ENCODE measurements at places on chromosomes 16 and 17. TPM values are rescaled to one million over a fixed set of nuclear protein-coding genes. Genes with fewer than 3 reads are reported as not detected.
A peak's percentile ranks its signal among the peaks of the same experiment; 100 is the strongest.

GRCh38 chr17:64063766-64064224, 43.4 kb upstream of the ICAM2 start:
- DNase-seq, result peak; percentile 61

GRCh38 chr16:80652441-80652840, 111.6 kb downstream of the DYNLRB2 start:
- no peak for DNase-seq

DNA sequence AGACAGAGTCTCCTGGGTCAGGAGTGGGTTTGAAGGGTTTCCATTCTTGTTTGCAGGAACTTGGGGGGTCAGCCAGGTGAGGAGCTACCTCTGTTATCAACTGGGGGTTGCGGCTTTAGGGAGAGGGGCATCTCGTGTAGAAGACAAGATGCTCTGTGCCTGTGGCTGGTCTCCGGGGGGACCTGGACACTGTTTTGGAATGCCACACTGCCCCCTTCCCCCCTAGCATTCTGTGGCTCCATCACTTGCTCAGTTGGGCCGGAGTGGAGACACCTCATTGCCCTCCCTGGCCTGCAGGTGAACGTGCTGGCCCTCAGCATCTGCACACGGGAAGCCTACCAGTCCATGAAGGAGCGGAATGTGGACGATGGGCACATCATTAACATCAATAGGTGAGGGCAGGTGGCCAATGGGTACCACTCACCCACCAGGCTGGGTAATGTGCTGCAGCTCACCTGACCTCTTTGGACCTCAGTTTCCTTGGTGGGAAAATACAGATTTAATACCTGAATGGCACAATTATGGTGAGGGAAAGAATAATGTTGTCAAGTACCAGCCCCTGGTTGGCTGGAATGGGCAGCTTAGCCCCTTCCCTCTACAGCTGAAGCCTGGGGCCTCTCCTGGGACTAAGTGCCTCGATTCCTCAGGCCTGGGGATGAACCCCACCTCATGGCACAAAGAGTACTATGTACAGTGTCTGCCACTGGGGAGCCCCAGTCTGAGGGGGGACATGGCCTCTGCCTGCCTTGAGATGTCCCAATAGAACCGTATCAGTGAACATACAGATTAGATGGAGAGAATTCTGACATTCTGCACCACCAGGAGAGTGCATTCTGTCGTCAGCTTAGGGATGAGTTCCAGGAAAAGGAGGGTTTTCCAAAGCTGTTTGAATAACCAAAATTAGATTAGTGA, 3.3 kb upstream of the MRM1 start:
- no peak for DNase-seq

Gene CETP
- total RNA-seq, result not detected
